Caco-2 (cell line): ENCODE measurements at places on chromosomes 6 and 20. TPM values are rescaled to one million over a fixed set of nuclear protein-coding genes. Genes with fewer than 3 reads are reported as not detected.

DNA sequence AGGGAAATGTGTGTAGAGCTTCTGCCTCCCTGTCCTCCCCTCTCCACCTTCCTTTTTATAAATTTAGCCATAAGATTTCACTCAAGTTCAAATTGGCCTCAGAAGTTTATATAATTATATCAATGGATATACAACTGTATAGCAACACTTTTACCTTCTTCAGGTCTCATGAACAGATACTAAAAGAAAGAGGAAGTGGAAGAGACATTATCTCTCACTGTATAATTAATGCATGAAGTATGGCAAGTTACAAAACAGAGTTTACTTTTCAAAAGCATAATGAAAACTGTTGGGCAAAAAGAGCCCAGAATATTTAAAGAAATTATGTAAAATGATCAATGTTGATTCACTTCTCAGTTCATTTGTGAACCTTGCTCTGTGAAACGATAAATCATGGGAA is 99.7 kb downstream of the PDE7B start:
- H3K27ac ChIP-seq = no peak overlapping the region
- no peaks in the 10 kb centered on the region for H3K36me3 ChIP-seq
- DNase-seq = no peak

GRCh38 chr6:4447639-4448330 is 312.4 kb upstream of the ECI2 start:
- no peaks in the 10 kb centered on the region for H3K36me3 ChIP-seq
- H3K4me1 ChIP-seq = no peaks in the 10 kb centered on the region
- H3K27me3 ChIP-seq = no peaks in the 10 kb centered on the region
- no peak for DNase-seq
- no peak overlapping the region for H3K27ac ChIP-seq

DNA sequence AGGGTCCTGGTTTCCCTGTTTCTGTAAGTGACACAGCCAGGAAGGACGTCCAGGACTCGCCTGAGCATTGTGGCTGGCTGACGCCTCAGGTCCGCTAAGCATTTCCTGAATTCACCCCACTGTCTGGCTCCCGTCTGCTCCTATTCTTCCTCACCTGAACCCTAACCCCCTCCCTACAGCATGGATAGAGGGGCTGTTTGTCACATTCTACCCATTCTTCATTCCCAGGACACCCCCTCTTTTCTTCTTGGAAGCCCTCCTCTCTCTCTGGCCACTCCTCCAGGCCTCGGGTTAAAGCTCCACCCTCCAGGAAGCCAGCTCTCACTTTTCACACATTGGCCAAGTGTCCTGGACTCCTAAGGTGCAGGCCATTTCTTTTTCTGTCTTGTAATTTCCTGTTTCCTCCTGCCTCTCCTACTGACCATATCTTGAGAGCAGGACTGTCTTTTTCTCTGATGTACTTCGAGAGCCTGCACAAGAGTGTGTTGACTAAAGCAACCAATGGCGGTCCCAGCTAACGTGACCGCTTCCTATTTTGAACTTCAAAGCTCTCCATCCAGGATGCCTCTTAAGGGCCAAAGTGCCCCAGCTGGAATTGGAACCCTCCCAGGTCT is 24.2 kb upstream of the MYMX start:
- H3K36me3 ChIP-seq = no peaks in the 10 kb centered on the region
- H3K27ac ChIP-seq = peak overlapping the region; percentile 1
- H3K27me3 ChIP-seq = no peaks in the 10 kb centered on the region
- no peaks in the 10 kb centered on the region for H3K4me1 ChIP-seq
- no peak overlapping the region for H3K4me3 ChIP-seq
- DNase-seq = no peak

DNA sequence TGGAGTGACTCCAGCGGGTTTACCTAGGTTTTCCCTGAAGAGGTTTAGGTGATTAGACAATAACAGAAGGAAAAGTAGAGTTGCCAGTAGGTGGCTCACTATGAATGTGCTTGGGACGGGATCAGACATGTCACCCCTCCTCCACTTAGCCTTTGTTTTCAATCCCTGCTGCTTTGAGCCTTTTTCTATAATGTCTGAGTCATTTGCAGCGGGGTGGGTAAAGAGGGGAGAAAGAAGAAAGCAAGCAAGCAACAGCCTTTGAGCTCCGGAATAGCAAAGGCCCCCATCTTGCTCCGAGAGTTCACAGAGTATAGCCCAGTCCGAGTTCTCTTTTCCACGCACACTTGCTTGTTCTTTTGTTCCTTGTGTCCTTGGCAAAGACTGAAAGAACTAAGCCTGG is 129.1 kb downstream of the PACRG start:
- no peak overlapping the region for H3K27ac ChIP-seq
- H3K36me3 ChIP-seq = no peaks in the 10 kb centered on the region

DNA sequence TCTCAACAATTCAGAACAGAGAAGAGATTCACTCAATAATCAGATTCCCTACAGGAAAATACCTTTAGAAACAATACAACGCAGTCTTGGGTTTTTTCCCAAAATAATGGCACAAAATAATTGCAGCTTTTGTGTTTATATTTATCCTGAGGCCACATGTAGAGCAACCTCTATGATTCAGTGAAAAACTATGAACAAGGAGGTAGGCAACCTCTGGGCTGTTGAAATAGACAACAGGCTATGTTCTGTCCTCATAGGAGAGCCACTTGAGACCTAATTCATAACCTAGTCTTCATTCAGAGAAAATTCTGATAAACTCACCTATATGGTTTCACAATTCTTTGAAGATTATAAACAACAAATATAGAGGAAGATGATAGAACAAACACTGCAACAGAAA is 118.3 kb downstream of the KHDC1L start:
- H3K4me3 ChIP-seq = no peak overlapping the region
- no peaks in the 10 kb centered on the region for H3K36me3 ChIP-seq
- H3K27ac ChIP-seq = no peak overlapping the region

GRCh38 chr20:63135411-63135810 is 80.5 kb downstream of the YTHDF1 start:
- H3K27ac ChIP-seq = no peak overlapping the region
- no peaks in the 10 kb centered on the region for H3K36me3 ChIP-seq
- H3K27me3 ChIP-seq = no peaks in the 10 kb centered on the region; the same call in 1 of the 2 replicates
- no peak for DNase-seq
- no peak overlapping the region for H3K4me3 ChIP-seq
- no peaks in the 10 kb centered on the region for H3K4me1 ChIP-seq

DNA sequence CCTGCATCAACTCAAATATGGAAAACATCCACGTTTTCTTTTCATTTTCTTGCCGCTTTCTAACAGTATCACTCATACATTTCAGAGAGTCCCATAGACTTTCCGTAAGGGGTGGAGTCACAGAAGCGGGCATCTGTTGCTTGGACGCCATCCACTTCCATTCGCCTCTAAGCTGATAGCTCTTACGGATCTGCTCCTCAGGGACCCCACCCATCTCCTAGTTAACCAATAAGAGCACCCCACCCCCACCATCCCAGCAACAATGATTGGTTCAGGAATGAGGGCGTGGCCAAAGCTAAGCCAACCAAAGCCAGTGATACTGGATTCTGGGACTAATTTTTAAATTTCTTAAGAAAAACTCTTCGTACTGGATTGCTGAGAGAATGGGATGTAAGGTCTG is 42.4 kb downstream of the SLC2A10 start:
- H3K4me1 ChIP-seq = peaks cover 10% of the 10 kb centered on the region; the same call in 1 of the 2 replicates
- no peak for DNase-seq
- H3K27me3 ChIP-seq = no peaks in the 10 kb centered on the region
- no peaks in the 10 kb centered on the region for H3K36me3 ChIP-seq
- no peak overlapping the region for H3K27ac ChIP-seq
- H3K4me3 ChIP-seq = no peak overlapping the region

DNA sequence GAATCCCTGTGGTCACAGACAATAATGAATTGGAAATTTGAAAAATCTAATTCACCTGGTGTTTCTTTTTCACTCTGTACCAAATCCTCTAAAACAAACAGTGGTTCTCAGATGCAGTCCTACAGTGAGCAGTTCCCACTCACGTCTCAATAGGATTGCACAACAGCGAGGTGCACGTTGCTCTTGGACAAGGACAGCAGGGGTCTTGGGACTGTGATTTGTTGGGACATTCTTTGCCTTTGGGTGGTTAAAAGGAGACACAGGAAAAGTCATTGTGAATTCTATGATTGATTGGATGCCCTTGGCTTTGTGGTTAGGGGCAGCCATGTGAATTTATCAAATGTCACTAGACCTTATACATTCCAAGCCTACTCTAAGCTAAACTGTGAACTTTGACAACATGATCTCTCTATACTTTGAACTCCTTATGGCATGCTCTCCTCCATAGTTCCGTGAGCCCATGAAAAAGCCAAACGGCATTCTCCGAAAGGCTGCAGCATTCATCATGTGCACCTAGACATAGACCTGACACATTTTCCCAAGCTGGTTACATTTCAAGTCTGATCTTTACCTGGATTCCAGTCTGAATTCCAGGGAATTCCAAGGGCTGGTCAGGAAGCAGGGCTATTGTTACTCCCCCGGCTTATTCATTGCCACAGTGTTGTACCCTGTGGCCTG is 647 bp downstream of the UNC93A start:
- H3K27me3 ChIP-seq = no peaks in the 10 kb centered on the region
- H3K4me3 ChIP-seq = no peak overlapping the region
- H3K36me3 ChIP-seq = peaks cover 2% of the 10 kb centered on the region
- DNase-seq = no peak

- no peaks in the 10 kb centered on the region for H3K36me3 ChIP-seq
- no peak overlapping the region for H3K27ac ChIP-seq
- H3K4me1 ChIP-seq = peaks cover 7% of the 10 kb centered on the region; the same call in 1 of the 2 replicates
- no peak overlapping the region for H3K4me3 ChIP-seq
- DNase-seq = no peak
Observed at GRCh38 chr20:25629816-25630499, 6.1 kb upstream of the NANP start.

- H3K27ac ChIP-seq = no peak overlapping the region
- H3K4me3 ChIP-seq = no peak overlapping the region
- H3K27me3 ChIP-seq = no peaks in the 10 kb centered on the region
Observed at GRCh38 chr20:3653921-3654320, 9.3 kb downstream of the GFRA4 start.

GRCh38 chr20:52497731-52498130 is 306.2 kb upstream of the ZFP64 start:
- no peak overlapping the region for H3K27ac ChIP-seq
- no peaks in the 10 kb centered on the region for H3K27me3 ChIP-seq
- no peaks in the 10 kb centered on the region for H3K36me3 ChIP-seq
- no peaks in the 10 kb centered on the region for H3K4me1 ChIP-seq
- DNase-seq = no peak

GRCh38 chr20:40511478-40511877 is 177.6 kb downstream of the MAFB start:
- H3K27me3 ChIP-seq = peaks cover 2% of the 10 kb centered on the region; the same call in 1 of the 2 replicates
- no peaks in the 10 kb centered on the region for H3K4me1 ChIP-seq
- no peak overlapping the region for H3K4me3 ChIP-seq

DNA sequence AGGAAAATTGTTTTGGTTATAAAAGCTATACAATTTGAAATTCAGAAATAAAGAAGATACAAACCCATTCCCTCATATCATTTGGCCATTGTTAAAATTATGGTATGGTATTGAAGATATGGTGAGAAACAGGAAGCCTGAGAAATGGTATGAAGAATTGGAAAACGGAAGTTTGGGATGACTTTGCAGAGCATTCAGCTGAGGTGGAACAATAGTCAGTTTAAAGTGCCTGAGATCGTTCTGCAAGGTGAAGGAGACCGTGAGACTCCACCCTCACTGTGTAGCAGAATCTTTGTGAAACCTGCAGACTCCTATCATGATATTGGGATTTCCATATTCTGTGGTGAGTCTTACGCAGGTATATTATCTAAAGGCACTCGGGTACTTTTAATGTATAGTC is 97.3 kb downstream of the ADGRB3 start:
- no peak overlapping the region for H3K4me3 ChIP-seq
- no peaks in the 10 kb centered on the region for H3K36me3 ChIP-seq
- no peak overlapping the region for H3K27ac ChIP-seq
- H3K4me1 ChIP-seq = no peaks in the 10 kb centered on the region

- H3K4me1 ChIP-seq = no peaks in the 10 kb centered on the region
- no peak for DNase-seq
- no peak overlapping the region for H3K27ac ChIP-seq
- H3K4me3 ChIP-seq = no peak overlapping the region
Observed at GRCh38 chr6:132404330-132404729, 3.1 kb upstream of the MOXD1 start.

GRCh38 chr6:15001326-15001910 is 244.5 kb upstream of the JARID2 start:
- H3K4me3 ChIP-seq = no peak overlapping the region
- no peaks in the 10 kb centered on the region for H3K27me3 ChIP-seq
- H3K4me1 ChIP-seq = no peaks in the 10 kb centered on the region
- no peaks in the 10 kb centered on the region for H3K36me3 ChIP-seq
- DNase-seq = no peak

DNA sequence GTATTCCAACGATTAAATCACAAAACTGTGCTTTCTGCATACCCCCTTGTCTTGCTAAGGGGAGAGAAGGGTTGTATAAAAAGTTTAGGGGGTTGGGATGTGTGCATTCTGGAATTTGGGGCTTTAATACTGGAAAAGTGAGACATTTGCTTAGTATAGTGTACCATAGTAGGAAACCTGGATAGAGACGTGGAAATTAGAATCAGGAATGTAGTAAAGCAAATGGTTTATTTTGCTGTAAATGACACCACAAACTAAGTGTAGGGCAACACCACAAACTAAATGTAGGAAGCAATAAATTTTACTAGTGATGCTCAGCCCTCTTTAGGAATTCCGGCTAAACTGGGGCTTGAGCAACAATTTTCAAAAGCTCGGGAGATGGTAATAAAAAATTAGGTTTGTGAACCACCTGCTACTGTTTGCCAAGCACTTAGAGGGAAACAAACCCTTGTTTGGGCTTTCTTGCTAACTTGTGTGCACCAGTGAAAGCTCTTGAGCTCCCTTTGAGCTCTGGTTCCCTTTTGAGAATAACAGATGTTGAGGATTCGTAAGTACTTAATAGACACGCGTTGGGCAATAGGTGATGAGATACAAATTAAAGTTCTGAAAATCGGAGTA is 13.8 kb downstream of the BRD2 start:
- H3K4me3 ChIP-seq = no peak overlapping the region
- H3K4me1 ChIP-seq = peaks cover 33% of the 10 kb centered on the region
- DNase-seq = no peak
- H3K27me3 ChIP-seq = no peaks in the 10 kb centered on the region
- H3K36me3 ChIP-seq = peaks cover 5% of the 10 kb centered on the region
- H3K27ac ChIP-seq = peak overlapping the region; percentile 3

GRCh38 chr20:34215711-34216381 is 25.4 kb upstream of the ASIP start:
- H3K27ac ChIP-seq = peak overlapping the region; percentile 71
- H3K27me3 ChIP-seq = no peaks in the 10 kb centered on the region; the same call in 1 of the 2 replicates
- peak overlapping the region; percentile 53 for H3K4me3 ChIP-seq
- H3K4me1 ChIP-seq = no peaks in the 10 kb centered on the region; the same call in 1 of the 2 replicates
- no peaks in the 10 kb centered on the region for H3K36me3 ChIP-seq

CCDC170 gene
- 4.0 and 6.8 TPM in 2 replicates for total RNA-seq

GPX6 gene
- total RNA-seq = not detected in 2 replicates

SEMG1 gene
- not detected in 2 replicates for total RNA-seq

UBD gene
- 4.9 and 8.2 TPM in 2 replicates for total RNA-seq

BHLHE23 gene
- total RNA-seq = 0.49 and 0.95 TPM in 2 replicates

BPIFB1 gene
- not detected in 2 replicates for total RNA-seq

YIPF3 gene
- total RNA-seq = 83.3 and 99.8 TPM in 2 replicates

DEFB132 gene
- total RNA-seq = not detected in 2 replicates

KIAA1755 gene
- 0.19 and 0.20 TPM in 2 replicates for total RNA-seq

NKX2-4 gene
- total RNA-seq = not detected in 2 replicates

TRIM31 gene
- 0.70 and 0.74 TPM in 2 replicates for total RNA-seq

XKR7 gene
- not detected in 2 replicates for total RNA-seq

GSTA3 gene
- total RNA-seq = not detected in 2 replicates
